ENCODE measurements at places on chromosomes 7 and 10.

GRCh38 chr7:129225206-129225930 lies 538 bp downstream of the AHCYL2 start:
- no peak for DNase-seq

DNA sequence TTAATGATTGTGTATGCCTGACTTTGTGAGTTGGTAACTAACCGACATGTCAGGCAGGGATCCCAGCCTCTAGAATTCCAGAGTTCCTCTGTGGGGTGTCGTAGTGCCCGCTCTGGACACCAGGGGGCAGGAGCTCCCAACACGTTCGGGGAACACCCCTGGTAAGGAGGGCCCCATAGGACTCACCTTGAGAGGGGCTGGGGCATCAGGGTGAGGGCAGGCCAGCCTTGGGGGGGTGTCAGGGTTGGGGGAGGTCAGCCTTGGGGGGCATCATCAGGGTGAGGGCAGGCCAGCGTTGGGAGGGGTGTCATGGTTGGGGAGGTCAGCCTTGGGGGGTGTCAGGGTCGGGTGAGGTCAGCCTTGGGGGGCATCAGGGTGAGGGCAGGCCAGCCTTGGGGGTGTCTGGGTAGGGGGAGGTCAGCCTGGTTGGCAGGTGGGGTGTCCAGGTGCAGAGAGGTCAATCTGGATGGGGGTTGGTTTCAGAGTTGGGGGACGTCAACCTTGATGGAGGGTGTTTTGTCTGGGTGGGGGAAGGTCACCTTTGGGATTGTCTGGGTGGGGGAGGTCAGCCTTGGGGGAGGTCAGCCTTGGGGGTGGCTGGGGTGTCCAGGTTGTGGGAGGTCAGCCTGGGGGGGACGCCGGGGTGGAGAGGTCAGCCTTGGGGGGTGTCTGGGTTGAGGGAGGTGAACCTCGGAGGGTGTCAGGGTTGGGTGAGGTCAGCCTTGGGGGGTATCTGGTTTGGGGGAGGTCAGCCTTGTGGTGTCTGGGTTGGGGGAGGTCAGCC lies 45.6 kb upstream of the SUN1 start:
- DNase-seq = no peak

DNA sequence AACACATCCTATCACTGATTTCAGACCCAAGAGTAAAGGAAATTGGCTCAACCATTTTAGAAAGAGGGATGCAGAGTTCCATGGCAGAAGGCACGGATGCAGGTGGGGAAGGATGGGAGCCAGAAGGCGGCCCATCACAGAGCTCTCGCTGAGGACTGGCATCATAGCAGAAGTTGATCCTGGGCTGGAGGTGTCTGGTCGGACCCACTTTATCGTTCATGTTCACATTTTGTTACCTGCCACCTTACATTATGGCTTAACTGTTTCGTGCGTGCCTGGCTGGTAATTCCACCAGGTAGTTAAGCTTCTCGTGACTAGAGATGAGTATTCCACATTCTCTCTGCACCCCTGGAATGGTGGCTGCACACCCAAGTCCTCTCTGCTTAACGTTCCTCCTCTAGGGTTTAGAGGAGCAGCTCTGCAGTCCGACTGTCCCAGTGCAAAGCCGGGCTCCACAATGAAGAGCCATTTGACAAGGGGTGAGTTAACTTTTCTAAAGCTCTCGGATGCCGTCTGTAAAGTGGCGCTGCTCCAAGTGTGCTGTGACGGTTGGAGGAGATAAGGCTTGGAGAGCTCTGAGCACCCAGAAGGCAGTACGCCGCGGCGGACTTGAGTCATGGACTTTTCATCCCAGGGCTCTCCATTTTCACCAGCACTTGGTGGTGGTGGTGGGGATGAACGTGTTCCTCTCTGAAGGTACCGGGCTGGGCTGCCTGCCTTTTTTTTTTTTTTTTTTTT lies 157.1 kb upstream of the SHH start:
- no peak for DNase-seq

- no peak for DNase-seq
Observed at GRCh38 chr7:114182837-114183236, 231.8 kb upstream of the FOXP2 start.

DNA sequence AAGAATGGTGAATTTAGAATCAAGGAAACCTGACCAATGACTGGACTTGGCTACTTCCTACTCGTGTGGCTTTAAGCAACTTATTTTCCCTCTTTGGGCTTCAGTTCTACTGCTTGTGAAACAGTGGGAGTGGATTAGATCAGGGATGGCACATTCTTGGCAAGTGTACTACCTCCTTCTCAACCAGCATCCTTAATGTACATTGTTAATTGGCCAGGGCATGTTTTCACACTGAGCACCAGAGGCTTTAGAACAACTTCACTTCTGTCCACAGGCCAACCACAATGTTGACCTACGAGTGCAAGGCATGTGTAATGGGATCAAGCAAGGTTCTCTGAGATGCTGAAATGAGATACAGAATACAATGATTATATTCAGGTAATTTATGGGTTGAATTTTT lies 315.3 kb downstream of the ADRA2A start:
- peak; percentile 14 for DNase-seq

DNA sequence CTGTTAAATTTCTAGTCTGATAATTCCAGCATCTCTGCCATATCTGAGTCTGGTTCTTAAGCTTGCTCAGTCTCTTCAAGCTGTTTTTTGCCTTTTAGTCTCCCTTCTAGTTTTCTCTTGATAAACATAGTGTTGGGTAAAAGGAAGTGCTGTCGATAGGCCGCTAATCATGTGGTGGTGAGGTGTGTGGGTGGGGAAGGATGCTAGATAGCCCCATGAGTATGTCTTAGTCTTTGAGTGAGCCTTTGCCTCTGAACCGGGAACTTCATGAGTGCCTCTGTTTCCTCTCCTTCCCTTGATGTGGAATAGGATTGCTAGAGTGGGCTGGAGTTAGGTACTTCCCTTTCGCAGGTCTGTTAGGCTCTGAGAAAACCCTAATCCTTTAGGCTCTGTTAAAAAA lies 441.8 kb downstream of the INHBA start:
- DNase-seq = no peak

DNA sequence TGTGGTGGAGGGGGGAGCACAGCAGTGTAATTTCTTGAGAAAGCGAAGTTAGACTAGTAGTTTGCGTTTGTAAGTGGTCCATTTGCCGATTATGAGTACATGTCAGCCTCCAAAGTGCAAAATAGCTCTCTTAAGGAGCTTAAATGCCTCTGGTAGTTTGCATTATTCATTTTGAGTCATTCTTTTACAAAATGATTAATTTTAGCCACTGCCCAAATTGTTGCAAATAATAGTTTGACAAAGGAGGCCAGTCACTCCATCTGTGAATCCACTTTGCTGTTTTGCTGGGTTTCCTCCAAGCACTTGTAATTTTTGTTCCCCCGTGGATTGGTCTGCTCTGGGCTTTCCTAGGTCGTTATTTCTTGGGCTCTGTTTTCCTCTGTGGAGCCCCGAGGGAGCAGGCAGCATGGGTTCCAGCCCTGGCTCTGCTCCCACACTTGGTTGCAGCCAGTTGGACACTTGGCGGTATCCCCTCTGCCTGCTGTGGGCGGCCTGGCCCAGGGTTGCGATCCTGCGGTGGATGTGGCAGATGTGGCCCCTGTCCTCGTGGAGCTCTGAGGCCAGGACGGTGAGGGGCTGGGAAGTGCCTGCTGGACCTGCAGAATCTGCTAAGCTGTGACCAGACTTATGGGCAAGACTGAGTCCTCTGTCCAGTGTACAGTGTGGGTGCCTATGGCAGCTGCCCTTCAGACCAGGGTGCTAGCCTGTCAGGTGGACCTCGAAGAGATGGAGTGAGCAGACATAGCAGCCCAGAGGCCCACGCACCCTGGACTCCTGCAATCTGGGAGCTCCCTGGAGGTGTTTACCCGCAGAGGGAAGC lies 129.1 kb upstream of the BTBD16 start:
- DNase-seq = no peak

DNA sequence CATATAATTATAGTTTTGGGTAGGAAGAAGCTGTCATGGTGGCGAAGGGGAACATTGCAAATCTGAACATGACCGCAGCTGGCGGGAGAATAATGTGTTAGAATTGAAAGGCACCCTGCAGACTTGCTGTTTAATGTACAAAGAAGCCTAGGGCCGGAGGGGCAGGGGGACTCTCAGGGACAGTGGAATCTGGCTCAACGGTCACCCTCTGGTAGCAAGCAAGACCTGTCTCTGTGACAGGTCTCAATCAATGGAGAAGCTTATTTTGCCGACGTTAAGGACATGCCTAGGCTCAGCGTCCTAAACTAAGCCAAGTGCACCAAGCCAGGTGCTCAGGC lies 177.3 kb downstream of the NSUN6 start:
- no peak for DNase-seq

GRCh38 chr7:31695859-31696614 lies 9.0 kb downstream of the PPP1R17 start:
- DNase-seq = no peak

GRCh38 chr10:14403881-14404623 lies 73.3 kb upstream of the FRMD4A start:
- DNase-seq = no peak

DNA sequence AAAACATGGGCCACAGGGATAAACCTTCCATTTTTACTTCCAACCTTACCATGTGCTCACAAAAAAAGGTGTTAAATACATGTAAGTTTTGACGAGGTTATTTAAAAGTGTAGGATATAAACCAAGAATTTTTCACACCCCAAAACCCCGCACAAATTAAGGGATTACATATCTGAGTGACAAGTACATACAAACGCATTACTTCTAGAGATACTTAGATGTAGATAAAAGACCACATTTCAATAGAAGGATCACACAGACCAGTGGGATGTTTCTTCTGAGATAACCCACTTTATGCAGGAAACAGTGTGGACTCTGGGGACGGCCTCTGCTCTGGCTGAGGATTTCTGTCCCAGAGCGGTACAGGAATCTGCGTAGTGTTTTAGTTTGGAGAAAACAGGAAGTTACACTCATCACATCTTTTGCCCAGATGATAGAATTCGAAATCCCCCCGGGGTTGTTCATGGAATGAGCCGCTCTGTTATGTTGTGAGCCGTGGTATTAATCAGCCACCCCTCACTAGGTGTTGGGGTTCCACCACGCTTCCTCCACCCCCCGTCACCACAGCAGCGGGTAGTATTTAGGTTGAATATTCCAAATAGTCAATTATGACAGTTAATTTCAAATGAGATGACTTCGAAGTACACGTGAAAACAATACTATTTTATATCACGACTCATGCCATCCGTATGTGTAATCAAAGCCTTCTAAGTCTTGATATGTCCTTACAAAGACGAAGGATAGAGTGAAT lies 1.3 kb upstream of the CUL1 start:
- DNase-seq = no peak

- no peak for DNase-seq
Observed at GRCh38 chr10:25692761-25693160, 241.3 kb upstream of the MYO3A start.

- no peak for DNase-seq
Observed at GRCh38 chr10:97001183-97001991, 169.3 kb downstream of the LCOR start.

DNA sequence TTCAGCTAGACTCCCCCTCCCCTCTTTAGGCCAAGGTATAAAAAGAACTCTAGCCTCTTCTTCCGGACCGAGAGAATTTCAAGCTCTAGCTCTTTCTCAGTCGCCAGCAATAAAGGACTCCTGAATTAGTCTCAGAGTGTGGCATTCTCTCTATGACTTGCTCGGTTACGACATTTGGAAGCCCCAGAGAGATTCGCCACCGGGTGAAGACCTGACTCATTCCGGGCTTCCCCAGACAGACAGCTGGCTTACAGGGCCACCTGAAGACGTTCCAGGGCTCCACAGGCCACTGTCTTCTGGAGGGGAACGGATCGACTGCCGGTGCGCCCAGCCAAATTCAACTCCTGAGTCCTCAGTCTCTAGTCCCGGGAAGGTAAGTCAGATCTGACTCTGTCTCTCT lies at the start of gene AKR1B15:
AKR1B15 (plus strand) TSS at position 234 of the 400 bp plus-strand sequence. CDS start 15,510 bp downstream, outside the sequence.
- peak; percentile 11 for DNase-seq

DNA sequence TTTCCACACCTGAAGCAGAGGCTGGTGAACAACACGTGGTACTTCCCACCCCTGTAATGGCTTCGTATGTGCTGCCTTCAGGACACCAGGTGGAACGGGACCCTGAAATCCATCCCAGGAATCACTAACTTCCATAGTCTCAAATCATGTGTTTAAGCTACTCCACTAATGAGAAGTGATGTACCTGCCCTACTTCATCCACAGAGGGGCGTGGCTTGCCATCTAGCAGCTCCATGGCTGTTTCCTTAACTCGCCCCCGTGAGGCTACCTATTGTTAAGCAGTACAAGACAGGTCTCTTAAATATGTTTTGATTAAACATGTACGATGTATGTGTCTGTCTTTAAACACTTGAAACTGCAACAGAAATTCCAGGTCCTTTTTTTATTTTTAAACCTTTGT lies 31.8 kb downstream of the ARL3 start:
- no peak for DNase-seq
